ENCODE measurements at places on chromosomes 3 and 15.

DNA sequence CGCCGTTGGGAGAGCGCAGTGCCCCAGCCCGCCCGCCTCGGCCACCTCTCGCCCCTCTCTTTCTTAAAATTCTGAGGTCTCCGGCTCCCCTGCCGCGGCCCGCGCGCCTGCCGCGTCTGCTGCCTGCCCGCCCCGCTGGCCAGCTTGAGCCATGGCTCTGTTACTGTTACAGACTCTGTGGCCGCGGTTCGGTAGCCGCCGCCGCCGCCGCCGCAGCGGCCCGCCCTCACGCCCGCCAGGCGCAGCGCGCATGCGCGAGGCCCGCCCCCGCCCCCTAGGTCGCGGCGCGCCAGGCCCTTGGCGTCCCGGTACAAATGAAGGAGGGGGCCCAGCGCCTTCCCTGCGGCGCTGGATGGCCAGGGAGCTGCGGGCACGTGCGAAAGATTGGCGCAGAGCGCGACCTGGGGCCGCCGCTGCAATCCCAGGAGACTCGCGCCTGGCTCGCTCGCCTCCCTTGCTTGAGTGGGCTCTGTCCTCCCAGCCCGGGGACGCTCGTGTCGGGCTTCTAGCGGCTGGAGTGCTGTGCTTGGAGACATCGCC lies at the start of gene ONECUT1:
Gene ONECUT1 (minus strand): TSS at position 168 of the 540 bp plus-strand sequence. CDS start 452 bp downstream, outside the sequence.
- DNase-seq = peak; percentile 64

GRCh38 chr3:163039636-163040035 lies 1543.0 kb downstream of the OTOL1 start:
- DNase-seq = no peak

DNA sequence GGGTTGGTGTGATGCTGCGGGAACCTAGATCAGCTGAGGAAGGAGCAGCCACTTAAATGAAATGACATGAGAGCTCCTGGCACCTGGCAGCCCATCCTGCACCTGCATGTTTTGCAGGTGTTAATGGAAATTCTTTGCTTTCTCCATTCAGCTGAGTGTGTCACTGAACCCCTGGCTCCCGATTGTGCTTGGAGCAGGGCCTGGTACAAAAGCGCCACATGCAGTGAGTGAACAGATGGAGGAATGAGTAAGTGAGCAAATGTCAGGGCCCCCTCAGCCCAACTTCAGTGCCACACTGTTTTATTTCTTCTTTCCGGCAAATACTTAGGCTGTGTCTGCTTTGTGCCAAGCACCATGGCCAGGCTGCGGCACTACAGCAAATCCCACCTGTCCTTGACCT lies 132.2 kb downstream of the ASB7 start:
- no peak for DNase-seq

DNA sequence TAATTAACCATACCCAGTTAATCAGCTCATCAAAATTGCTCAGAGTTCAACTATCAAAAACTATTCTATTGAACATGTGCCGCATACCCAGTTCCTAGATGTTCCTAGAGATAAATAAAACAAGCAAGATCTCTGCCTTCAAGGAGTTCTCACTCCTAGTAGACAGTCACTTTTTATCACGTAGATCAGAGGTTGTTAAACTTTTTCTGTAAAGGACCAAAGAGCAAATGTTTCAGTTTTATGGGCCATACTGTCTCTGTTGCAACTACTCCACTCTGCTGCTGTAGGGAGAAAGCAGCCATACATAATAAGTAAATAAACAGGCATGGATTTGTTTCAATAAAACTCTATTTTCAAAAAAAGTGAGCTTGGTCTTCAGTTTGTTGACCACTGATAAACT lies 7.9 kb downstream of the FBN1 start:
- DNase-seq = no peak

DNA sequence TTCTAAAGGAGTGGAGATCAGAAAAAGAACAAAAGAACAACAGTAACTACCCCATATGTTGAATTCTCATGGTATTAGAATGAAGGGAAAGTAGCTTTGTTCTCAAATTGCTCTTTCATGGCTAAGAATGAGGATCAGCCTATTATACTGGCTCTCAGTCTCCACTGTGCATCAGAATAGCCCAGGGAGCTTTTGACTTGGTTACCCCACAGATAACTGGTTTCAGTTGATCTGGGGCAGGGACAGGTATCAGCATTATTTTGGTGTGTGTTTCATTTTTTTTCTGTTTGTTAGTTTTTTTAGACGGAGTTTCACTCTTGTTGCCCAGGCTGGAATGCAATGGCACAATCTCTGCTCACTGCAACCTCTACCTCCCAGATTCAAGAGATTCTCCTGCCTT lies 311.7 kb upstream of the TLE3 start:
- DNase-seq = no peak

- peak; percentile 38 for DNase-seq
Measured at GRCh38 chr3:130894130-130894985, 474 bp downstream of the ATP2C1 start.

DNA sequence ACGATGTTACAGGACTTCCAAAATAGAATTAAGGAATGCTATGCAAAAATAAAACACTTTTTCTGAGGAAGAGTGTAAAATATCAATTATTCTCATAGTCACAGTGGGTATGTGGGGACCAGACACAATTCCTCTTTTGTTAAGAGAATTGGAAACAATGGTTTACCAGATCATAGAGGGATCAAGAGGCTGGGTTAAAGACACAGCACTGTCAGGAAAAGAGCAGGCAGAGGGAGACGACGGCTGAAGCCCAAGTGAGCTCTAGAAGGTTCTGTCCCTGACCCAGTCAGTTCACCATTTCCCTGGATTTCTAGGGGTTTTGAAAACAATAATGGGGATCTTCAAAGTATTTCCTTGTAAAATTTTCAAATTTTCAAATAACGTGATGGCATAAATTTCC lies 54.0 kb upstream of the POLR2M start:
- no peak for DNase-seq

GRCh38 chr3:107117156-107117555 lies 260.1 kb upstream of the CCDC54 start:
- no peak for DNase-seq

DNA sequence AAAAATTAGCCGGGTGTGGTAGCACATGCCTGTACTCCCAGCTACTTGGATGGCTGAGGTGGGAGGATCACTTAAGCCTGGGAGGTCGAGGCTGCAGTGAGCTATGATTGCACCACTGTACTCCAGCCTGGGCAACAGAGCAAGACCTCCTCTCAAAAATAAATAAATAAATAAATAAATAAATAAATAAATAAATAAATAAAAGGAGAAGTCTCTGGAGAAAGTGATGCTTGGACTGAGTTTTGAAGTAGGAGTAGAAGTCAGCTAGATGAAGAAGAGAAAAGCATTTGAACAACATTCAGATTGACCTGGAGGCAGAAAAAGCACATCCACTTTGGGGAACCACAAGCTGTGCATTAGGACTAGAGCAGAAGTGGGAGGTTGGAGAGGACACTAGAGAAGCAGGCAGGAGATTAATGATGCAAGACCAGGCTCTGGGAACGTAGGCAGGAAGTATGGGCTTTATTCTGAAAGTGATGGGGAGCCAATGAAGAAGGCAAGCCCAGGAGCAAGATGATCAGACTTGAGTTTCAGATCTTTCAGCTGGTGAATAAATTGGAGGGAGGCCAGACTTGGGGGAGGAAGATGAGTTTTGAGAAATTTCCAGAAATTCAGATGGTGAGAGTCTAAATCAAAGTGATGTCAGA lies 48.7 kb downstream of the KLHL6 start:
- no peak for DNase-seq

DNA sequence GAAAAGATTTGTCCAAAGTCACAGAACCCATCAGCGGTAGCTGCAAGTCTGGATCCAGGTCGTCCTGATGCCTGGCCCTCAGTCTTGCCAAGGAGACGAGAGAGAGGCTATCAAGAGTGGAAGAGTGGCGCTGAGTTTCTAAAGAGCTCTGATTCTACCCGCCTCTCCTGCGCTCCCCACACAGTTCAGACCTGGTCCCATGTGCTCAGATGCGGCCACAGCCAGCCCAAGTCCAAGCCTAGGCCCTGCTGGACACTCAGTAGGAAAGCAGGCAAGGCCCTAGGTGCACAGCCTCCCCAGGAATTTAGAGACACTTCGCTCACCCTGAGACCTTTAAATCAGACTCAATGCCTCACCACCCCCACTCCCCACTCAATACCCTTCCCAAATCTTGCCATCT lies 32.4 kb downstream of the CCDC12 start:
- no peak for DNase-seq

DNA sequence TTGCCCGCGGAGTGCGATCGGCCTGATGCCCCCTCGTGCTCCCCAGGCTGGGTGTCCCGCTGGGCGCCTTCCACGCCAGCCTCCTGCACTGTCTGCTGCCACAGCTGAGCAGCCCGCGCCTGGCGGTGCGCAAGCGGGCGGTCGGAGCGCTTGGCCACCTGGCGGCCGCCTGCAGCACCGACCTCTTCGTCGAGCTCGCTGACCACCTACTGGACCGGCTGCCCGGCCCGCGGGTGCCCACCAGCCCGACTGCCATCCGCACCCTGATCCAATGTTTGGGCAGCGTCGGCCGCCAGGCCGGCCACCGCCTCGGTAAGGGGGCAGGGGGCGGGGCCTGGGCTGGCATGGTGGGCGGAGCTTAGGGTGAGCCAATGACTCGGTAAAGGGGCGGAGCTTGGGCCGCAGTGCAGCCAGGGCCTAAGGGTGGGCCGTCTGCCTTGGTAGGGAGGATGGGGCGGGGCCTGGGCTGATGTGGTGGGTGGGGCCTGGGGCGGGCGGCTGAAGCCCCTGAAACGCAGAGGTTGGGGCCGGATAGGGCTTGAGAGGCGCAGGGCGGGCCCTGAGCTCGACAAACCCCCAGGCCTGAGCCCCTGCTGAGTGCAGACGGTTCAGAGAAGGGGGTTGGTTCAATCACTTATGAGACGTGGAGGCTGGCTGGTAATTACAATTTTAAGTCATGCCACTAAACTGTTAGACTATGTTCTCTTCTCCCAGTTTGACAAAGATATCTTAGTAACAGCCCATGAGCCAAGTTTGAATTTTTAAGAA lies 13.7 kb downstream of the CAND2 start:
- DNase-seq = peak; percentile 95

DNA sequence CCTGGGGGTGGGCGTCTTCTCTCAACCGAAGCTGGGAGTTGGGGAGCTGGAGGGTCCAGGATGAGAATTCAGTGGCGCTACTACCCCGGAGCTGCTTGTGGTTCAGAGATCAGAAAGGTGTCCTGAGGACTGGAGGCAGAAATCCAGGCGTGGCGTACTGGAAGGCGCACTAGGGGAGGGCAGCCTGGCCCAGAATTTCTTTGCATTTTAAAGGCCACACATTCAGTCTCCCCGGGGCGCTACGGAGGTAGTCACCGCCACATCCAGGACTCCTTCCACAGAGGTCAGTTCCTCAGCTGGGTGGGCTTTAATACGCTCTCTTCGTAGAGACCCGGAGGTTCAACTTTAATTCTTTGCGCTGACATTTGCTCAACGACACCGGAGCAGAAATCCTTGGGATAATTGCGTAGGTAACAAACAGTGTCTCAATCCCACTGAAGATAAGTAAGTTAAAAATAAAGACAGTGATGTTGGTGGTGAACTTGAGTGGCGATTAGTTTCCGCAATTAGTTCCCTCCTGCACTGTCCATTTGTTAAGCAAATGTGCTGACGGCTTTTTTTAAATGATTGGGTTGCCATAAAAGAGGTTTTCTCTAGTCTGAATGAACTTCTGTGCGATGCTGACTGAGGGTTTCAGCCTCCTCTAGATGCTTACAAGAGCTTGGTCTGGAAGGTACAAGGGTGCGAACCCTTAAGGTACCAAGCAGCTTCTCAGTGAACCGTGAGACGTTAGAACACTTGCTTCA lies 535 bp downstream of the MCTP2 start:
- DNase-seq = peak; percentile 16

- no peak for DNase-seq
Measured at GRCh38 chr3:10170915-10171478, 6.3 kb downstream of the IRAK2 start.

DNA sequence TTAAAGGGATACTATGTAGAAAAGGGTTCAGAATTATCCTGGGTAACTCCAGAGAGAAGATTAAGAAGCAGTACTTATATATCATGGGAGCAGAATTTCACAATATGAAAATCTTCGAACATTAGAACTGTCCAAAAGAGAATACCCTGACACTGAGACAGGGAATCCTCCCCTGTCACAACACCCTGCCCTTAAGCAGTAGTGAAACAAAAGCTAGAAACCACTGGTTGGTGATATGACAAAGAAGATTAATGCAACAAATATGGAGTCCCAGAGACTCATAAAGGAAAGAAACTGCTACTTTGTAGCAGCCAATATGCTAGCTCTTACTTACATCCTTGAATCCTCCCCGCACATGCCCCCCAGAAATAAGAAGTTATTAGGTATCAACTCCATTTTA lies 18.5 kb downstream of the MIX23 start:
- DNase-seq = no peak

- DNase-seq = no peak
Measured at GRCh38 chr3:97438131-97438530, 326.4 kb upstream of the ARL6 start.

- peak; percentile 12 for DNase-seq
Measured at GRCh38 chr3:186002884-186003472, 65.2 kb upstream of the TRA2B start.

DNA sequence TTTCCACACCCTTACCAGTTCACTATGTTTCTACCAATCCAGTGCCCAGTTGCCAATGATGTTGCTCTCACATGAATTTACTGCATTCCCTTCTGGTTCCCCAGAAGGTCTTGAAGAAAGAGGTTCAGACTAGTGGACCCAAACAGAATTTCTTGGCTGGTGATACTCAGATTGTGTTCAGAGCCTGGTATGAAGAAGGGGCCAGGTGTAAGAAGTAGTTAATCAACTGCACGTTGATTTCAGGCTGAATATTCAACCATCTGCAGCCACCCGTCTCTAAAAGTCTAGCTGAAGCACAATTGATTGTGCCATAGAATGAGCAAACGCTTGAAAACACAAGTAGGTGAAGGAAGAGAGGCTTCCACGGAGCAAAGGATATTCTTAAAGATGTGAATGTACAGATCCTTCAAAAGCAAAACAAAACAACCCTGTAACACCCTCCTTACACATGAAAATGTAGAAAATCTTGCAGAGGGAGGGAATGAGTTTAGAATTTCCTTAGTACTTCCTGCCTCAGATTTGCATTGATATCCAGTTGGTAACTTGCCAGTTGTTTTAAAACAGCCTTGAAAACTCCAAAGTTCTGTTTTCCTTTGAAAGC lies 4.7 kb downstream of the RBMS3 start:
- DNase-seq = no peak

DNA sequence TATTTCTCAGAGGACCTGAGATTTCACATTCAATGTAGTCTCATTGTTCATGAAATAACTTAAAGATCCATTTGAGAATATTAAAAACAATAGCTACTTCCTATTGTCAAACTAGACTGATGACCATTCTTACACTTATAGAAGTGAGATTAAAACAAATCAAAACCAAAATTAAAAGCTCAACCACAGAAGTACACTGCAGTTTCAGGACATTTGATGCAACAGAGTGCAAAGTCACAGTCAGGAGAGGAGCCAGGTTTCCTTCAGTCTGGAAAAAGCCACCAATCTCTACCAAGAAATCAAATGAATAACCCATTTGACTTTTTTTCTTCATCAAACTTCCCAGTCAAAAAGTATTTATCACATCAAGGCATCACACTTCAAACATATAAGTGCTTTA lies 5.5 kb downstream of the CCPG1 start:
- no peak for DNase-seq

- DNase-seq = no peak
Measured at GRCh38 chr3:71685686-71686085, 39.5 kb downstream of the EIF4E3 start.

Measured in activated CD4-positive, alpha-beta T cell treated with anti-CD3 and anti-CD28 coated beads, Interleukin-2, amount 50 U/mL, for 48 hours (primary cell).